ENCODE measurements at places on chromosomes 5 and 9. TPM values are rescaled to one million over a fixed set of nuclear protein-coding genes. Genes with fewer than 3 reads are reported as not detected.

DNA sequence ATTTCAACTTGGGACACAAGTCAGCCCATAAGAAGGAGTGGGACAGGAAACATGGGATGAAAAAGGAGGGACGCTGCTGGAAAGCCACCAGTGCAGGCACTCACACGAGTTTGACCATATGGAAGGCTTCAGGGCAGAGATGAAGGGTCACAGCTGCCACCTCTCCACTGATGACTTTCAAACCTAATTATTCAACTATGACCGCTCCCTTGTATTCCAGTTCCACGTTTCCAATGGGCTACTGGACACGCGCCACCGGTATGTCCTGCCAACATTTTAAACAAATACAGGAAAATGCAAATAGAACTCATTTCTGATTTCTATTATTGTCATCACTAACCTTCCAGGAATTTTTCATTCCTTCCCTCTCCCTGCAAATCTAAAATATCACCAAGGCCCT lies 134.7 kb downstream of the SLC1A3 start:
- no peak for DNase-seq

GRCh38 chr9:121871431-121872025 lies 220.1 kb downstream of the DAB2IP start:
- no peak for DNase-seq

GRCh38 chr9:38316166-38316780 lies 76.2 kb upstream of the ALDH1B1 start:
- no peak for DNase-seq

GRCh38 chr9:12469084-12469483 lies 224.1 kb upstream of the TYRP1 start:
- no peak for DNase-seq

The ZNF346 gene
- 28.2 TPM for total RNA-seq
